ENCODE measurements at places on chromosomes 11 and 22. TPM values are rescaled to one million over a fixed set of nuclear protein-coding genes. Genes with fewer than 3 reads are reported as not detected.

GRCh38 chr22:49937758-49938564 is 19.5 kb downstream of the CRELD2 start:
- no peaks in the 10 kb centered on the region for H3K27me3 ChIP-seq
- peaks cover 3% of the 10 kb centered on the region for H3K4me1 ChIP-seq
- H3K4me3 ChIP-seq: no peak overlapping the region

The SNX32 gene
- 0.52 TPM for total RNA-seq

GRCh38 chr11:108117746-108118371 is 3.5 kb upstream of the ACAT1 start:
- no peaks in the 10 kb centered on the region for H3K27me3 ChIP-seq

DNA sequence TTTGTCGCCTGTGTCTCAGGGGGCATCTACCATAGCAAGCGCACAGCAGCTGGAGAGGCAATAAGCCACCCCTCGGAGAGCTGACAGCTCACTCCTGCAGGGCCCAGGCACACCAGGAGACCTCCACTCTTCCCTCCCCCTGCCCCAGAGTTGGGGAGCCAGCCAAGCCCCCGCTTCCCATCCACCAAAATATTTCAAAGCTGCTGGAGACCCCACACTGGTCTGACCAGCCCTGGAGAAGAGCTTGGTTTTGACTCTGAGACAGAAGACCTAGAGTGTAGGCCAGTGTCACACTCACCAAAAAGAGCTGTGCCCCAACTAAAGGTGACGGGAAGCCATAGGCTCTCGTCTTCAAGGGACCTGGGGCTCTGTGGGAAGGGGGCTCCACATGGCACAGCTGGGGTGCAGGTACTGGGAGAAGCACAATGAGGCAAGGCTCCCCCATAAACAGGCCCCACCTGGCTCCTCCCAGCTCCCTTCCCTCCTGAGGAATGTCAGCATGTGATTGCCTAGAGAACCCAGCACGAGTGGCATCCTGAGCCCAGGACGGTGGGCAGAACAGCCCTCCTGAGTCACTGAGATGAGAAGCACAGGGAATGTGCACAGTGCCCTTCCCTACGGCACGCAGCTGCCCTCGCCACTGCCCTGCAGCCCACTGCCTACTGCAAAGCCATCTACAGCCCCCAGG is 5.8 kb upstream of the GNAZ start:
- no peak overlapping the region for H3K27ac ChIP-seq
- DNase-seq: peak; percentile 9
- no peaks in the 10 kb centered on the region for H3K36me3 ChIP-seq
- H3K27me3 ChIP-seq: no peaks in the 10 kb centered on the region
- no peak overlapping the region for H3K4me3 ChIP-seq
- peaks cover 5% of the 10 kb centered on the region for H3K4me1 ChIP-seq

The QSER1 gene
- 59.9 TPM for total RNA-seq

DNA sequence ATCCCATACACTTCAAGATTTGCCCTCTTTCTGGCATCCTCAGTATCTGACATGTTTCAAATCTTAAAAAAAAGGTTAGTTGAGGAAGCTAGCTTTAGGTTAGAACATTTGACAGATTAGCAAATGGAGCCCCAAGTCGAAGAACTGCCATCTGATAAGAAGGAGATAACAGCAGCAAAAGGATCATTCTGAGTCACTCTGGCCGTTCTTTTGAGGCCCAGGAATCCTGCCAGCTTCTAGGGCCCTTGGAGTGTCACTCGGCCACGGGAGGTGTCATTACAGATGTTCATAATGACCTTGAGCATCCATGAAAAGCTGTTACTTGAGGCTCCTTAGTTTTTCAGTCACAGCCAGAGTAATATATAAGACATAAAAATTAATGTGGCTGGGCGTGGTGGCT is 132.1 kb upstream of the RASSF10 start:
- H3K27ac ChIP-seq: no peak overlapping the region
- H3K36me3 ChIP-seq: peaks cover 12% of the 10 kb centered on the region
- no peaks in the 10 kb centered on the region for H3K4me1 ChIP-seq

GRCh38 chr11:36292311-36292722 is 3.1 kb upstream of the COMMD9 start:
- no peaks in the 10 kb centered on the region for H3K27me3 ChIP-seq
- DNase-seq: peak; percentile 49
- H3K36me3 ChIP-seq: no peaks in the 10 kb centered on the region

- H3K4me1 ChIP-seq: no peaks in the 10 kb centered on the region
- no peaks in the 10 kb centered on the region for H3K27me3 ChIP-seq
- H3K36me3 ChIP-seq: no peaks in the 10 kb centered on the region
- no peak for DNase-seq
These were observed 178.7 kb upstream of the TMEM45B start for GRCh38 chr11:129636926-129637325.

The MYEOV gene
- 0.77 TPM for total RNA-seq

DNA sequence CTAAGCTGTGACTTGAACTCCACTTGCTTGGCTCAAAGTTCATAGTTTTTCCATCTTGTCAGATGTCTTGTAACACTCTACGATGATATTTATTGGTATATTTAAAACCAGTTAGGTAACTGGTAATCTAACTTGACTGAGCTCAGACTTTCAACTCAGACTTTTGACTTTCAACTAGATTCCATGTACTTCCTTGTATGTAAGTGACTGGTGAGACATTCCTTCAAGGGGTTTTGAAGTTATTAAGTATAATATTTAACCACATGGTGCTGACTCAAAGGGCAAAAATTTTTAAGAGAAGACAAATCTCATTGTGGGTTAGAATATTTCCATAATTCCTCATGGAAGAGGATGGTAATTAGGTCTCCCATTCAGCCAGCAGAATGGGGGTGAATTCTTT is 631.3 kb upstream of the ANO5 start:
- DNase-seq: no peak
- no peaks in the 10 kb centered on the region for H3K36me3 ChIP-seq
- H3K4me1 ChIP-seq: no peaks in the 10 kb centered on the region
- H3K27ac ChIP-seq: no peak overlapping the region
- H3K4me3 ChIP-seq: no peak overlapping the region

GRCh38 chr22:38490475-38490874 is 15.6 kb downstream of the DDX17 start:
- H3K27me3 ChIP-seq: no peaks in the 10 kb centered on the region
- peaks cover 2% of the 10 kb centered on the region for H3K4me1 ChIP-seq
- H3K27ac ChIP-seq: peak overlapping the region; percentile 48
- no peak overlapping the region for H3K4me3 ChIP-seq
- no peak for DNase-seq

- no peak for DNase-seq
- no peak overlapping the region for H3K4me3 ChIP-seq
- peaks cover 4% of the 10 kb centered on the region for H3K36me3 ChIP-seq
- H3K27me3 ChIP-seq: no peaks in the 10 kb centered on the region
- H3K4me1 ChIP-seq: peaks cover 12% of the 10 kb centered on the region
These were observed 6.9 kb downstream of the TST start for GRCh38 chr22:37012262-37012904.

GRCh38 chr22:49235463-49236300 is 592.0 kb downstream of the BRD1 start:
- H3K4me1 ChIP-seq: no peaks in the 10 kb centered on the region
- no peak overlapping the region for H3K4me3 ChIP-seq
- no peaks in the 10 kb centered on the region for H3K27me3 ChIP-seq

DNA sequence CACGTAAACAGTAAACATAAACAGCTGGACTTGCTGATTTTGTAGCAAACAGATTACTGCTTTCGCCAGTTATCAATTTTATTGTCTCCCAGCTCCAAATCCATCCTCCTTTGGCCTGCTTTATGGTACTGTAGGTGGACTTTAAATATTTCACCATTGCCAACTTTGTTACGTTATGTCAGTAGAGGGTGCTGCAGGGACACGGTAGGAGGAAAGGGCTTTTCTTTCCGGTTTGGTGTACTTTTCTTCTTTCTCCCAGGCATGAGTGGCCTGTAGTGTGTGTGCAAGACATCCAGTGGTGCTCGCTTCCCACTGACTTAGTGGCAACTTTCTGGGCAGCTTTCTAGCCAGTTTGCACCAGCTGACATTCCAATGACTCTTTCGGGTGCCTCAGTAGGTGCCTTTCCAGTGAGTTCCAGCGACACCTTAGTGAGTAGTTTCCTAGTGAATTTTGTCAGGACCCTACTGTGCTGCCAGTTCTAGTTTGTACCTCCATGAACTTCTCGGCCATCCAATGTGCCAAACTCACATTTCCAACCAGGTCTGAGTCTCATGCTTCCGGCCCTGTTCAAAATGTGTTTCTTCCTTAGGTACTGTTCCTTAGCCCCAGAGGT is 267.6 kb upstream of the TENM4 start:
- peak; percentile 25 for DNase-seq
- no peak overlapping the region for H3K4me3 ChIP-seq
- H3K4me1 ChIP-seq: no peaks in the 10 kb centered on the region
- no peak overlapping the region for H3K27ac ChIP-seq
- H3K36me3 ChIP-seq: no peaks in the 10 kb centered on the region

GRCh38 chr22:41152902-41153301 is 52.2 kb upstream of the L3MBTL2 start:
- H3K27me3 ChIP-seq: no peaks in the 10 kb centered on the region
- DNase-seq: no peak
- peaks cover 55% of the 10 kb centered on the region for H3K36me3 ChIP-seq
- H3K4me1 ChIP-seq: no peaks in the 10 kb centered on the region
- H3K27ac ChIP-seq: no peak overlapping the region

DNA sequence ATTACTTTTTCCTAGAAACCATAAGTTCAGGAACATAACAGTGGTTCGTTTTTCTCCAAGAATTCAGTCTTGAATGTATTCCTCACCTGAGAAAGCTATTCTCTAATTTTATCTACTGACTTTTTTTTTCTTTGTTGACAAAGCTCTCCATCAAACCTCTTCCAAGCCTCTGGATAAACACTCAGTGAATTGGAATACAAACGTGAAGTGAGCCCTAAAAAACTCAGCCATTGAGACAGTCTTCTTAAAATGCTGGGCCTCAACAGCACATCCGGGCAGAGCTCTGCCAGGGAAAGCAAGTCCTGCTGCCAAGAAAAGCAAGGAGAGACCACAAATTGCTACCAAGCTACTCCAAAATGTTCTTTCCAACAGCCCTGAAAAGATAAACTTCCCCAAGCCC is 7.7 kb upstream of the SLC1A2 start:
- no peak overlapping the region for H3K4me3 ChIP-seq
- H3K36me3 ChIP-seq: no peaks in the 10 kb centered on the region
- peaks cover 1% of the 10 kb centered on the region for H3K27me3 ChIP-seq
- H3K4me1 ChIP-seq: peaks cover 6% of the 10 kb centered on the region
- DNase-seq: peak; percentile 22
- H3K27ac ChIP-seq: no peak overlapping the region

The NF2 gene
- 19.4 TPM for total RNA-seq

- H3K4me1 ChIP-seq: no peaks in the 10 kb centered on the region
- H3K4me3 ChIP-seq: no peak overlapping the region
- DNase-seq: peak; percentile 9
- H3K27me3 ChIP-seq: no peaks in the 10 kb centered on the region
- peak overlapping the region; percentile 11 for H3K27ac ChIP-seq
These were observed 8.1 kb downstream of the CSF2RB start for GRCh38 chr22:36921309-36922104.

DNA sequence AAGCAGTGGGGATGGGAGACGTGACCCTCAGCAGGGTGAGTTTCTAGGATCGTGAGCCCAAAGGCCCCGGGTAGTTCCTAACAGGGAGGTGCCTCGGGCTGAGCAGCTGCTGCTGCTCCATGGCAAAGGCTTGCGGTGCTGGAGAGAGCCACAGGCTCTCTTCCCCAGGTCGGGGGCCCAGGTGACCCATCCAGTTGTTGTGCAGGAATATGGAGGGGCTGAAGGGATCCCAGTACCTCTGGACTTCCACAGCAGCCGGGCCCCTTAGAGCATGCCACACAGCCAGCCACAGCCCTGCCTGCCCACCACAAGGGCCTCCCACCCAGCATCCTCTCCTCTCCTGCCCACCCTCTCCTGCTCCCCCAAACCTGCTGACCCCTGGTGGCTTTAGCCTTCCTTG is 49.3 kb downstream of the BUD13 start:
- no peaks in the 10 kb centered on the region for H3K4me1 ChIP-seq
- no peaks in the 10 kb centered on the region for H3K36me3 ChIP-seq
- DNase-seq: no peak
- H3K27me3 ChIP-seq: peaks cover 5% of the 10 kb centered on the region

DNA sequence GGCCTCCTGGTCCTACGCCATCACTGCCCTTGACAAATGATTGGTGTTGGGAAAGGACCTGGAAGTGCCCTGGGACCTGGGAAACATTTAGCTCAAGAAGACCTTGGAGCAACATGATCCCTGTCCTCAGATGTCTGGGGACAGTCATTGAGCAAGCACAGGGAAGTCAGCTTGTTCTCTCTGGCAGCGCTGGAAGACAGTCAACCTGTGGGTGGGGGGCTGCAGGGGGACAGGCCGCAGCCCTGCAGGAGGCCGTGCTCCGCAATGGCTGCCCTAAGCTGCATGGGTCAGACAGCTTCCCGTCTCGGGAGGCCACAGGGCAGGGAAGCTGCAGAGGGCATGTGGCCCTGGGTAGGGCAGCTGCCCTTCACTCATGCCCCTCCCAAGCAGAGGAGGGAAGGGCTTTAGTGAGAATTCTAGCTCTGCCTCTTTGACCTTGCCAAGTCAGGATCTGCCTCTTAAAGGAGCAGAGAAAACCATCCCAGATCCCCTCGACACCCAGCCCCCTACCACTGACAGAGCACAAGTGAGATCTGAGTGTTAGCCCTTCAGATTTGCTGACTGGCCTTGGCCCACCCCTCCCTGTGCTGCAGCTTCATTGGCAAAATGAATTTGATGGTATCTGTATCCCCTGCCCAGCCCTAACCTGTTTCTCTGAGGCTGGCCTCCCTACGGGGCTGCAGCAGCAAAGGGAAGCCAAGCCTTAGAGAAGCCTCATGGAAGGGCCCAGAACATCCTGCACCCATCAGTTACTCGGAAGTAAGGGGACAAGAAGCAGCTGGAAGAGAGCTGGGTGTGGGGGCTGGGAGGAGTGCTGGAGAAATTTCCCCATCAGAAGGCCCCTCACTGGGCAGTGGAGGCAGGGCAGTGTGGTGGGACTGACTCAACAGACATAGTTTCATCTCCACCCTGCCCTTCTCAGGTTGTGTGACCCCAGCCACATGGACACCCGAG is 6.2 kb upstream of the SREBF2 start:
- DNase-seq: peak; percentile 80
- H3K27me3 ChIP-seq: no peaks in the 10 kb centered on the region
- peaks cover 32% of the 10 kb centered on the region for H3K4me1 ChIP-seq
- no peak overlapping the region for H3K4me3 ChIP-seq
- H3K36me3 ChIP-seq: peaks cover 3% of the 10 kb centered on the region

The PHF21A gene
- total RNA-seq: 57.0 TPM

The AMBRA1 gene
- 41.2 TPM for total RNA-seq
